ENCODE measurements at places on chromosomes 3 and 15.

DNA sequence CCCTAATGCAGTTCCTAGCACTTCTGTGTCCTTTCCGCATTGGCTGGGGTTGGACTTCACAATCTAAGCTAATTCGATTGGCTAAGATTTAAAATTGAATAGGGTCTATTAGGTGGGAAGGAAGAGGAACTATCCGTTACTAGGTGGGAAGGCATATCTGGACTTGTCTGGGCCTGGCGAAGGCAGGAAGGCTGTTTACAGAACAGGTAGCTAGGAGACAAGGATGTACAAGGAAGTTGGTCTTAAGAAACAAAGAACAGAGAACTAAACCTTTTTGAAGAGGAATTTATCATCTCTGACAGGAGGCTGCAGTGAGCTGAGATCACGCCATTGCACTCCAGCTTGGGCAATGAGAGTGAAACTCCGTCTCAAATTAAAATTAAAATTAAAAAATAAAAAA, 17.3 kb upstream of the ATG7 start:
- DNase-seq: no peak

GRCh38 chr3:122497425-122497824, 17.3 kb downstream of the KPNA1 start:
- DNase-seq: no peak

DNA sequence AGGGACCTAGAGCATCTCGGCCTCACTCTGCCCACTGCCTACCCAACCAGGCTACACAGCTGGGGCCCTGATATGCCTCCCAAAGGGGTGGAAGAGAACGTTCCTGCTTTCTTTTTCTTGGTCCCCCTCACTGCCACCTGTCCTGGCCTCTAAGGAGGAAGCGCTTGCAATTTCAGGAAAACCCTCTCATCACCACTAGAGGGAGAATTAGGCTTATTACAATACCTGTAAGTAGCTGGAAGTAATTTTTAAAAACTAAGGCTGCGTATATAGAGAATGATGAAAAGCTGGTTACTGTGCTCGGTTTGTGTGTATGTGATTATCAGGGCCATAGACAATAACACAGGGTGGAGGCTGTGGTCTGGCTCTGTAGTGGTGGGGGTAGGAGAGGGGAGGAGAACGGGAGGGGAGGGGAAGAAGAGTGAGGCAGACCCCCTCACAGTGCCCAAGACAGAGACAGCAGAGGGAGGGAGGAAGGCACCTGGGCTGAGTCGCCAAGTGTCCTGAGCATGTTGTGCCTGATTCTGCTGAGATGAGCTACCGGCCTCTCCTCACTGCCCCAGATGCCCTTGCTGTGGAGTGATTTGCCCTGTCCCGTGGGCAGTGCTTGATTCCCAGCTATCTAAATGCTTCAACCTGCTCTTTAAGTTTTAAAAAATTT, 3.3 kb downstream of the GABRG3 start:
- no peak for DNase-seq

DNA sequence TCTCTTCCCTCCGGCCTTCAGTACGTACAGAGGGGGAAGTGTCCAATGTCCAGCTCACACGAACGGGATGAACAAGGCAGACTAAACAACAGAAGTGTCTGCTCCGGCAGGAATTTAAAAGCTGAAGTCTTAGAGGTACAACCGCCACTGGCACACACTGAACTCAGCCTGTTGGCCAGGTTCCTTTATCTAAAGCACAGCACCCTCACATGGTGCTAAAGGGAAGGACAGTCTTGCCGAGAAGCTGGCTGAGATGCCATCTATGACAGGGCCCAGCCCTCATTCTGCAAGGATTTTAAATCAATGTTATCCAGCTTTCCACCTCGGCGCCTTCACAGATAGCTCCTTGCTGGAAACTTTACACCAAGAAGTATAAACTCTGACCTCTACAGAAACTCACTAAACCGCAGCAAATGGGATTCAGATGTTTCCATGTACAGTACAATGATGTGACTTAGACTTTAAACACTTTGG, 2.8 kb downstream of the ADAMTS17 start:
- DNase-seq: no peak

GRCh38 chr3:148309390-148310035, 388.2 kb upstream of the AGTR1 start:
- no peak for DNase-seq

DNA sequence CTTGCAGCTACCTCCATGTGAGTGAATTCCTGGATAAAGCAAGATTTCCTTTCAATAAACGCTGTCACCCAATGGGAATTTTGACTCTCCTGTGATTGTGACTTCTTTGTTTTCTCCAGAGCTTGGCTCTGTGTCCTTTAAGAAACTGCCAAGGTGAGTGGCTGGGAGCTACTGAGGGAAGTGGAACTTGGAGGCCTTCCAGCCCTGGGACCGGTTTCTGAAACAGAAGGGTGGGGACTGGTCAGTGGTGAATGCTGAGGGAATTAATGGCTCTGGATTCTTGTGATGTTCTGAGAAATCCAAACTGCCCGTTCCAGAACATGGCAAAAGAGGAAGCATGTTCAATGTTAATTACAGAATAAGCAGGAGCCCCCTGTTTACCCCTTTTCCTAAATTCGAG, 41.1 kb upstream of the MYZAP start:
- DNase-seq: no peak

- no peak for DNase-seq
Measured at GRCh38 chr3:155304394-155304793, 10.9 kb upstream of the STRIT1 start.

DNA sequence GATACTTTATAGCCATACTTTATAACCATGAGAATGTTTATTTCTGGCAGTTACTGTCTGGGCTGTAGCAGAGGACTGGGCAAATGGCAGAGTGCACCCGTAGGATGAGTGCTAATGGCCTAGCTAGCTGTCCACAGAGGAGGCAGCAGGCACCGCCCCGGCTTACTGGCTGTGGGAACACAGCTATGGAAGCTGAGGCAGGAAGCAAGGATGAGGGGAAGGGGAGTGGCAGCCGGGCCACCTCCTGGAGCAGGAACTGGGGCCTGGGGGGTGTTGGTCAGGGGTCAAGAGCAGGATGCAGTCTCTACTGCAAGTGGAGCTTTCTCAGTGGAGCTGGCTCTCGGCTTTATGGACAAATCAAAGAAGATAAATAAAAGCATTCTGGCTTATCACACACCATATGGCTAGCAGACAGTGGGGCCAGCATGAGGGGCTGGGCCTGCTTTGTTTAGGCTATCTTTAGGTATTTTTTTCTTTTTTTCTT, 316.8 kb upstream of the CTDSPL start:
- DNase-seq: no peak

DNA sequence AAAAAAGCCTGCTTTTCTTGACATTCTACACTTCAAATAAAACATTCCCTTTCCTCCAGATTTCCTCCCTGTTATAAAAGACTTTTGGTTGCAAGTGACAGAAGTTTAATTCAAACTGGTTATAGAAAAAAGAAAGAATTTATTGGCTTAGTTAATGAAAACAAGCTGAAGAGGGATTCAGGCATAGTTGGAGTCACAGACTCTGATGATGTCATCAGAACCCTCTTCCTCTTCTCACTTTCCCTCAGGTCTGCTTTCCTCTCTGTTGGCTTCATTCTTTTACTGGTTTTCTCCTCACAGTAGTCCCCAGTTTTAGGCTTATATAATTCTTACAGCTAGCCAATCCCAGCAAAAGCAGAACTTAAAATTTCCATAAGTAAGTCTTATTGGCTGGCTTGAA, 32.0 kb upstream of the MBNL1 start:
- DNase-seq: no peak

DNA sequence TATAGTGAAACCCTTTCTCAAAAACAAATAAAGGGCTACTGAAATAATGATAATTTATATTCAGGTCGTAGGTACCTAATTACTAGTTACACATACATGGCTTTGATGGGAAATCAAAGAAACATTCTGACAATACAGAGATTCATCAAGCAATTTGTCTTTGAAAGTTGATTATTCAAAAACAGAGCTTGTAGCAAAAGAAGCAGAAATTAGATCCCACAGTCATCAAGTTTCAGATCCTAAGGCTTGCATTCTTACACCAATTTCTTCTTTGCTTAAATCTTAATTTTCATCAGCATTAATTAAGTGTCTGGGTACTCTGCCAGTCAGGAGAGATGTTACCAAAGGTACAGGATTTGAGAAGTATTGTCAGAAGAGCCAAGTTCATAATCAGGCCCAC, 1.5 kb upstream of the HEXA start:
- no peak for DNase-seq

- DNase-seq: no peak
Measured at GRCh38 chr15:77508541-77509243, 88.0 kb downstream of the HMG20A start.

DNA sequence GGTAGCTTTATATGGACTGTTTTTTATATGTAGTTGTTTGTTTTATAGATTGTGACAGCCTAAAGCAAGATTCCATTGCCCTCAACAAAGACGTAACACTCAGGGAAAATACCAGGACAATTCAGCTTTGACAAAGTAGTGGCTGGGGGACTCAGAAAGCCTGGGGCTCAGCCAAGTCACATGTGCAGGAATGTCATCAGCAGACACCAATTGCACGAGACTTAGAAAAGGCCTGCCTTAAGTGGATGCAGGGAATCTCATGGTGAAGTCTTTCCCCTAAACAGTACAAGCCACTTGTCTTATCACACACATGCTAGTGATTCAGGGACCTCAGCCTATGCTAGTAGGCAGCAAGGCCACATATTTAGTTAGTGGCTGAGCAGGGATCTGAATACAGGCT, 381.8 kb upstream of the THBS1 start:
- no peak for DNase-seq

GRCh38 chr3:124306665-124307064, 314.7 kb upstream of the ROPN1 start:
- DNase-seq: no peak

GRCh38 chr3:146169891-146170290, 8.9 kb upstream of the PLOD2 start:
- no peak for DNase-seq

- no peak for DNase-seq
Measured at GRCh38 chr3:125643172-125643571, 47.9 kb upstream of the OSBPL11 start.

DNA sequence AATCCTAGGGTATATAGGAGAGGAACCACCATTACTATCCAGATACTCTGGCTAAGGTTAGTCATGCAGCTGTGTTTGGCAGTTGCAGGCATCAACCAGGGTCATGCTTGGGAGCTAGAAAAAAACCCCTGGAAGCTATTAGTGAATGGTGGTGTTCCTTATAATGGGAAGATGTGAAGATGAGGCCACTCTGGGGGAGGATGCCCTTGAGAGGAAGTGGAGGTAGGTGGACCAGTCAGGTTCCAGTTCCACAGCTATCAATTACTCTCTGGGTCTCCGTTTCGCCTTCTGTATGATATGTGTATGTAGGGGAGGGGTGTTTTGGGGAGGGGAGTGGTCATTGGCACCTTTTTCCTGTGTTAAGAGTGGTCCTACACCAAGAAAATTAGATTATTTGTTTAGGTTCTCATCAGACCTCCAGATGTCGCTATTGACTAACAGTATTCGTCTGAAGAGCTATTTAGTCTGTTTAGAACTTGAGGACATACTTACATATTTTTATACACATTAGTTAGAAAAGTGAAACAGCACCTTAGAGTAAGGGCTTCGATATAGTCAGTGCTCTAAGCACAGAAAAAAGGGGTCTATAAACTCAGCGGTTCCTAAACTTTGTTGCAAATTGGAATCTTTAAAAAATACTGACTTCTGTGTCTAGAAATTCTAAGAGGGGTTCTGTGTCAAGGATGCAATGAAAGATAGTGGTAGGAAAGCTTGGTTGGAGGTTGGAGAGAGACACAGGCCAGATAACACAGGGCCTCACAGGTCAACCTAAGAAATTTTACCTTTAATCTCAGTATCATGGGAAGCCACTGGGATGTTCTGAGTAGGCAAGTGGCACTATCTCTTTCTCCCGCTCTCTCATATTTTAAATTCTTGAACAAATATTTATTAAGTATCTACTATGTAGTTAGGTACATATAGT, 9.1 kb upstream of the HPS3 start:
- no peak for DNase-seq

DNA sequence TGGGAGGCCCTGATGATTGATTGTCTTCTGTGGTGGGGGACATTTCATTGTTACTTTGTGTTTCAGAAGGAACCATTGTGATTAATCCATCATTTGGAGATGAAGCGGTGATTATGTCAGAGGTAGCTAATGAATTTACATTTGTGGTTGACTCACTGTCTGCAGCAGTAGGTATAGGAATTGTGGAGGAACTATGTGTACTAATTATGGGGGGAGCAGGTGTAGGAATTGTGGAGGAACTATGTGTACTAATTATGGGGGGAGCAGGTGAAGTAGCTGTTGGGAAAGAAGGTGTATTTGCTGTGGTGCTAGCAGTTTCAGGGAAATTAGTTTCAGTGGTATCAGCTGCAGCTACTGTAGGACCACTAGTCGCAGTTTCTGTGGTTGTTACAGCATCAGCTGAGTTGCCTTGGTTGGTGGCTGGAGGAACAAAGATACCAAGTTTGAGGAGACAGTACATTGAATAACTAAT, 6.9 kb downstream of the MUC13 start:
- DNase-seq: no peak

- no peak for DNase-seq
Measured at GRCh38 chr3:128205558-128206145, 52.4 kb downstream of the EEFSEC start.

- no peak for DNase-seq
Measured at GRCh38 chr3:143951351-143951971, 20.2 kb upstream of the DIPK2A start.

GRCh38 chr3:126053949-126054569, 29.9 kb downstream of the SLC41A3 start:
- no peak for DNase-seq

GRCh38 chr15:62545467-62546227, 380.6 kb upstream of the C2CD4B start:
- DNase-seq: no peak

GRCh38 chr3:30720586-30721313, 114.3 kb downstream of the TGFBR2 start:
- no peak for DNase-seq

- DNase-seq: no peak
Measured at GRCh38 chr3:187995667-187996066, 158.3 kb upstream of the LPP start.

DNA sequence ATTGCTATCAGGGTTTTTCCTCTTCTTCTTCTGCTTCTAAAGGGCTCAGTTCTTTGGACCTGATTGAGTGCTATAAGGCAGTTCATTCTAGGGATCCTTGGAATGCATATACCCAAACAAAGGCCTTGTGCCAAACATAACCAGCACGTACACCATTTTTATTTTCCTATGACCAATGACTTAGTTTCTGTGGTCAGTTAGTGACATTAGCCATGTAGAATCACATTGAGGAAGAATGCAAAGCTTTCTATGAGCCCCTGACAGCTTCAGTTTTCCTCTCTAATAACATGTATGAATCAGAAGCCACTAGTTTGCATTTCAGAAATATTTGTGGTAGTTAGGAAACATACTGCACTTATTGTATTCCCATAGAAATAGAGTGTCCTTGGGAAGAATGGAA, 240.0 kb downstream of the THRB start:
- DNase-seq: no peak
